Activated CD4-positive, CD25-positive, alpha-beta regulatory T cell treated with anti-CD3 and anti-CD28 coated beads, Interleukin-2, amount 50 U/mL, for 16 hours (primary cell): ENCODE measurements at places on chromosomes 11 and 22.

GRCh38 chr11:80816454-80816847 lies 1375.6 kb upstream of the TENM4 start:
- no peak for DNase-seq

GRCh38 chr11:9714272-9714940 lies 50.5 kb downstream of the SWAP70 start:
- DNase-seq: no peak

DNA sequence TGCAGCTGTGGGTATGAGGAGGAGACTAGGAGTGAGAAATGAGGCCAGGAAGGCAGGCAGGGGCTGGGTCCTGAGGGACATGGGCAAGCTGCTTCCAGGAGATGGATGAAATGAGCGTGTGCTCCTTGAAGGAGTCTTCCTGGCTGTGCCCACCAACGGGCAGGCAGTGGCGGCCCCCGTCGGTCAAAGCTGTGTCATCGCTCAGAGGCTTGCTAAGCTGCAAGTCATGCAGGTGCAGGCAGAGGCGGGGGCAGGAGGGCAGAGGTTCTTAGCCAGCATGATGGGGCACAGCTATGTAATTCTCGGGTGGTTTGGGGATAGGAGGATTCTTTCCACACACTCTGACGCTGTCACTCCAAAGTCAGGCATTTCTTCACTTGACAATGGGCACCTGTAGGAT lies 12.5 kb upstream of the PEX26 start:
- no peak for DNase-seq

DNA sequence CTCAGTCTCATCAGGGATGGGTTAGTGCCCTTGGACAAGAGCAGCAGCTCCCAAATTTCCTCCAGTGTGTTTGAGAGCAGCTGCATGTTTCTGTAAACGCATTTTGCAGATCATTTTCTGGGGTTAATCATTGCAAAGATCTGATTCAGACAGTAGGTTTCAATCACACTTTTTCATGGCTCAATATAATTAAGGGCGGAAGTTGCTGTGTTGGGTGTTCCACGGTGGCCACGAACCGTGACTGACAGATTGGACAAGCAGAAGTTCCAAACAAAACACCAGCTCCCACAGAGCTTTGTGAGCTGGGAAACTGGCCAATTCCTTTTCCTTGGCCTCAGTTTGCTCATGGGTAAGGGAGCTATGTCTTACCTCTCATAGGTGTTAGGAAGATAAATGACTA lies 8.4 kb upstream of the RASSF10 start:
- DNase-seq: no peak

DNA sequence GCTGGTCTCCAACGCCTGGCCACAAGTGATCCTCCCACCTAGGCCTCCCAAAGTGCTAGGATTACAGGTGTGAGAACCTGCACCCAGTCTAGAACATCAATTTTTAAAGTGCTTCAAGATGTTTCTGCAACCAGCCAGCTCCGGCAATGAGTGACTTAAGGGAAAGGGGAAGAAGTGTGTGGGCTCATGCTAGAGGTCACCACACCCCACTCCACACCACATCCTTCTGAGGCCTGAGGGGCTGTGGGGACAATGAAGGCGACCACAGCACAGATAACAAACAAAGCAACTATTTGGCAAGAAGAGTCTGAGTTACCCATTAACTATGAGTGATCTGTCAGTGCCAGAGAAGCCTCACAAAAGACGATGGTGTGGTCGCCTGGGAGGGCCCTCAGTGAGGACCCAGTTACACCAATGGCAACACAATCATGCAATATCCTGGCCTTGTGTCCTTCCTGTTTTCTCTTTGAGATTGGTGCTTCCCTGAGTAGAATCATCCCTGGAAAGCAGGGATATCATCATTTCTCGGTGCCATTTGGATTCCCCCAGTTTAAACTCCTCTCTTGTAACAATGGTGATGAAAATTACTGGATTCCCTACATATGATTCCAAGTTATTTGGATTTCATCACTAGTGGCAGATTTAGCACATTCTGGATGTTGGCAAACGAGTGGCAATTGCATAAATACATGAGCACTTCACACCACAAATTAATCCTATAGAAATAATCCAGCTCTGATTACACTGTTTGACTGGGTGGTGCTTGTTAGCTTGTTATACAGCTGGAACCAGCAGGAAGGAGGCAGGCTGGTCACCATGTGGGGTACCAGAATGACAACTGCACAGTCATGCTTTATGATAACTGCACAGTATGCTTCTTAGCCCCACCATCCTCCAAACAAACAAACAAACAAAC lies 18.4 kb downstream of the ABTB2 start:
- no peak for DNase-seq

DNA sequence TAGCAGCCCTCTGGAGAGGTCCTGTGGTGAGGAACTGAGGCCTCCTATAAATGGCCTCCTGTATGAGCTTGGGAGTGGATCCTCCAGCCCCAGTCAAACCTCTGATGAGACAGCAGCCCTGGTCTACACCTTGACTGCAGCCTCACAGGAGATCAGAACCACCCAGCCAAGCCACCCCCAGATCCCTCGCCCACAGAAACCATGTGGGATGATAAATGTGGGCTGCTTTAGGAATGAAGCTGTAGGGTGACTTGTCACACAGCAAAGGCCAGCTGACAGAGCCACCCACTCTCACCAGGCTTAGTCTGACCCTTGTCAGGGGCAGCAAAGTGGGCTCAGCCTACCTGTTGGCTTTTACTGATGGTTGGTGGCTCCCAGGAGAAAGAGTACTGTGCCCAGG lies 6.5 kb upstream of the KCNQ1OT1 start:
- DNase-seq: no peak

GRCh38 chr22:30857791-30858190 lies 110.8 kb downstream of the MORC2 start:
- no peak for DNase-seq

DNA sequence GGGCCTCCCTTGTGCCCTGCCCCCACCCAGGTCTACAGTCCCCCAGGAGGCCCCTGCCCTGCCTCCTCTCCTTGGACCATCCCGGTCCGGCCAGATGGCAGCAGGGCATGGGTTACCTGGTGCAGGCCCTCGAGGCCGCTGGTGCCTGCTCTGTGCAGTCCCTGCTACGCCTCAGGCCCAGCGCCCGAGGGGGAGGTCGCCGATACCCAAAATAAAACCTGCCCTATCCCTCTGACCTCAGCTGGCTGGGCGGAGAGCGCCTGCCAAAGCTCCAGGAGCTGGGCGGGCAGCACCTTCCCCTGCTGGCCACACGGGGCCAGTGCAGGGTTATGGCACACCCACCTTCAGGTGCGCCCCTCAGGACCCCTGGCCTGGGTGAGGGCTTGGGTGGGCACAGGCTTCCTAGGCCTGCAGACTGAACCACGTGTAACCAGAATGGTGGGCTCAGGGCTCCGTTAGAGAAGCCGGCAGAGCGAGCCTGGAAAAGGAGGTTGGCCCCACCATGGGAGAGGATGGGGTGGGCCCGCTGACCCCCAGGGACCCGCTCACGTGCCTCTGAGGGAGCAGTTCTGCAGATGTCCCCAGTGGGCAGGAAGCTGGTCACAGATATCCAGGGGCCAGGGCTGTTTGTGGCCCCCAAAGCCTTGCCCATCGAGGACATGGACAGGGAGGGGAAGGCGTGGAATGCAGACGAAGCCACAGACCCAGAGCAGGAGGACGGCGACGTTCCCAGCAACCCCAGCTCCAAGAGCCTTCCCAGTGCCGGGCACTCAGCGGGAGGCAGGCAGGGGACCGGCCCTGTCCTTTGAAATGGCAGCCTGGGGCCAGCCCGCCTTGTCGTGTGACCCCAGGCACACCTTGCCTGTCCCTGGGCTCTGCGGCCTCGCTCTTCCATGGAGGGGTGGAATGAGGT lies 1.7 kb upstream of the TNNT3 start:
- DNase-seq: no peak

DNA sequence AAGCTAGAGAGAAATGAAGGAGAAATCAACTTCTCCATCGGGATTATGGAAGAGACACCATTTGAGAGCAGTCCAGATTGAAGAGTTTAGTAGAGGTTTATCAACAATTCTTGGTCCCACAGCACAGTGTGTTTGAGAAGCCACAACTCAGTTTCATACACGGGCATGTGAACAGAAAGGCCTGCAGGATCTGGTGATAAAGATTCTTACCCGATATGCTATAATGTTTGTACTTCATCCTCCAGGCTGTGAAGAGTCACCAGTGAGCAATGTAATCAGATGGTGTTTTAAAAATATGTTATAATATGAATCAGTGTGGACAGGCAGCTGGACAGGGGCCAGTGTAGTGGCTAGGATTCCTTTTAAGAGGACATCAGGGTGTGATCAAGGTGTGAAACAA lies 29.7 kb upstream of the VWA5A start:
- DNase-seq: no peak

- no peak for DNase-seq
Measured at GRCh38 chr11:102599642-102600261, 25.4 kb downstream of the MMP20 start.

GRCh38 chr11:43573233-43573632 lies 107.3 kb upstream of the HSD17B12 start:
- no peak for DNase-seq

DNA sequence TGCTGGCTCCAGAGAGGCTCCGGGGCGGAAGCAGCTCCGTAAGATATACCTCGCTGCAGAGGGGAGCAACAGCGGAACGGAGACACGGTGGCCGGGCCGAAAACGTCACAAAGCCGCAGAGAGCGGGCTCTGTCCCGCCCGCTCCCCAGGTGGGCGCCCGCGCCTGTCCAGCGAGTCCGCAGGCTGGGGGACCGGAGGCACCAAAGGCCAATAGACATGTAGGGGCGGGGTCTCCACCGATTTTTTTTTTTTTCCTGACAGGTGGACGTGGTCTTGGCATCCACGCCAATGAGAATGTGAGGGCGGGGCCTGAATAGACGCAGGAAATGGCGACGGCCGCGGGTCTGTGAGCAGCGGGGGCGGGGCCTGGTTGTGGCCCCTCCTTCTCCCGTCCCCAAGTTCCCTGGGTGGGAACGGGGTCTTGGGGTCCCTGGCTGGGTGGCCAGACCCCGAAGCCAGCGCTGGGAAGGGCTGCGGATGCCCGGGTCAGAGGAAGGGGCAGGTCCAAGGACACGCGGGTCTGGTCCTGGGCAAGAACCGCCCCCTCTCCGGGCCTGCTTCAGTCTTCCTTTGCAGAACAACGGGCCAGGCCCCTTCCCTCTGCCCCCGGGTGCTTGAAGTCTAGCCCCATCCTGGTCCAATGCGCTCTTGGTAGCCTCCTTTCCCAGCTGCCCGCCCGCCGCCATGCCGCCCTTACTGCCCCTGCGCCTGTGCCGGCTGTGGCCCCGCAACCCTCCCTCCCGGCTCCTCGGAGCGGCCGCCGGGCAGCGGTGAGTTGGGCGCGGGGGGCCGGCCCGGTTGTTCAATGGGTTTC lies at the start of gene DNAJC4:
Gene DNAJC4, plus strand, starts transcription at position 378 of the 814 bp plus-strand sequence. Its CDS starts 307 bp downstream, at position 685.
- peak; percentile 79 for DNase-seq

- DNase-seq: no peak
Measured at GRCh38 chr22:46450931-46451561, 86.4 kb downstream of the CELSR1 start.

DNA sequence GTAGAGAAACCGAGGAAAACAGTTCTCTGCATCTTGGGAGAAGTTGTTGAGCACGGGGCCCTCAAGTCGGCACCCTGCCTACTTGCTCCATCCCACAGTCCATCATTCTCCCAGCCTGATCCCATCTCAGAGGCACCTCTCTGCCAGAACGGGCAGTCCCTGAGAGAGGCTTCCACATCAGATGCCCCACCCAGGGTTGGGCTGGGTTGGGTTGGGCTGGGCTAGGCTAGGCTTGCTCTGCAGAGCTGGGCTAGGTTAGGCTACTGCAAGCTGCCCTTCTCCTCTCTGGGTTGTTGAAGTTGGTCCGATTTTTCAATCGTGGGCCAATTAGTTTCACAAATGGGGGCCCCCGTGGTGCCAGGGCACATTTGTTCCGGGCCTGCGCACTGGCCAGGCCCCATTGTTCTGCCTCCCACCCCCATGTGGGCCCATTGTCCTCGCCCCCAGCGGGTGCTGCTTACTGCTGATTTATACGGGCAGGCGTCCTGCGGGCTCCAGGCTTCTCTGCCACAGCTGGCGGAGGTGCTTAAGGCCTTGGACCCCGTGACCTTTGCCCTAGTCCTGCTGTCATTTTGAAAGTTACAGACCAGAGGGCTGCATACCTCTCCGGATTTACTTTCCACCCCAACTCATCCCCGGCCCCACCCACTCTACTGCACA lies 63.7 kb upstream of the NNMT start:
- no peak for DNase-seq

- DNase-seq: peak; percentile 91
Measured at GRCh38 chr11:506238-506994, 626 bp downstream of the RNH1 start.

DNA sequence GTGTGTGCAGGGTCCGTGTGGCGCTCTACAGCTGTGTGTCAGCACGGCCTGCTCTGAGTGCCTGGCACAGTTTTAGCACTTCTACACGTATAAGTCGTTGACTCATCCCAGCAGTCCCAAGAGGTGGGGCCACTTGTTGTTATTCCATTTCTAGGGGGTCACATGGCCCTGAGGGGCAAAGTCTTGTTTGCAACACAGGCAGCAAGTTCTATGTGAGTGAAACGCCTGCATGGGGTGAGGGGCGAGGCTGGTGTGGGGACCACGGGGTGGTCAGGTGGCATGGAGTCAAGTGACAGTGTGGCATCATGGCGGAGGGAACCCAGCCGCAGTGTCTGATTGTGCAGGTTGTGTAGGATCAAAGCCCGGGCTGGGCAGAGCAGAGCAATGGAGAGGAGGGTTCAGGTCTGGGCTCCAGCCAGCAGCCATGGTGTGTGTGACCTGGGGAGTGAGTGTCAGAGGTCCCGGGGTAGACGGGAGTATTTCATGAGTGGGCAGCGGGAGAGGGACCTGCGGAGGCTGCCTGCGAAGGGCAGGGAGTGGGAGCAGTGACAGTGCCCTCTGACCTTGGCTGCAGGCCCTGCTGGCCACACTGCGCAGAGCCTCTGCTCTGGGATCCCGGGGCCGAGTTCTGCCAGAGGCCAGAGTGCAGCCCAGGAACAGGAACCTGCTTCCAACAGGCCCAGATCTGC lies 27.9 kb downstream of the SHANK3 start:
- DNase-seq: no peak

DNA sequence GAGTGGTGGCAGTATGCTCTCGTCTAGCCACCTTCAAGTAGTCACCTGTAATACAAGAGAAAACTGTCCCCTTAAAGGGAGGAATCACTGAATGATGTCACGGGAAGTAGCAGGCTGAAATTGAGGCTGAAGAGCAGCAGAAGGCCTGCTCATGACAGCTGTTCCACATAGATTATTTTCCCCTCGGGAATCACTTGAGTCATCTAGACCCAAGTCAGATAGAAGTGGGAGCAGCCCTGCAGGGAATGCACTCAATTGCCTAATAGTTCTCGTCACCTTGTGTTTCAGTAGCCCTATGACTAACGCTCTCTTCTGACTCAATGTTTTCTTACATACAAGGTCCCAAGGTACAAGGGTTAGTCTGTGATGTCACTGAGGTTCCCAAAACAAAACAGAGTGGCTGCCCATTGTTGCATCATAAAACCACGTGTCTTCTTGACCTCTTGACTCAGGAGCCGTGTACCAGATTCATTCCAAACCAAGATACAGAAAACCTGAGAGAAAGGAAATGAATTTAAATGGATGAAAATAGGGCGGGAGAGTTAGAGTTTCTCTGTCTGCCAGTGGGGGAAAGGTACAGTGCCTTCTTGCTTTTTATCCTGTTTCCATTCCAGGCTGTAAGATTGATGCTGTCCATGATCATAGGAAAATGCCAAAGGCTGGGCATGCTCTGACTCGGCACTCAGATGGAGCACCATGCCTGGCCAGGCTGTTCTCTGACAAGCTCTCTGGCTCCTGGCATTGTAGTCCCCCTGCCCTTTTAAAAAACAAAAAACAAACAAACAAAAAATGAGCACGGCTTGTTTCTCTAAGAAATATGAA lies 21.6 kb upstream of the C11orf96 start:
- DNase-seq: no peak

GRCh38 chr11:119470317-119471291 lies 47.6 kb upstream of the THY1 start:
- no peak for DNase-seq
